ENCODE measurements at places on chromosomes 16 and 17. TPM values are rescaled to one million over a fixed set of nuclear protein-coding genes. Genes with fewer than 3 reads are reported as not detected.

CLEC19A gene
- total RNA-seq, result not detected

MCRIP1 gene
- total RNA-seq, result 81.9 TPM

RAB40B gene
- total RNA-seq, result 12.0 TPM

SPN gene
- 1.0 TPM for total RNA-seq

DHRS7C gene
- 163 TPM for total RNA-seq

SF3B3 gene
- 83.5 TPM for total RNA-seq

APOH gene
- total RNA-seq, result 2.1 TPM

CSHL1 gene
- total RNA-seq, result not detected

FBXL16 gene
- total RNA-seq, result not detected

TMEM100 gene
- 6.3 TPM for total RNA-seq

SMARCD2 gene
- 44.4 TPM for total RNA-seq

SCARF1 gene
- total RNA-seq, result 5.7 TPM

CTDNEP1 gene
- total RNA-seq, result 39.7 TPM

ITGAX gene
- 1.0 TPM for total RNA-seq

MEFV gene
- total RNA-seq, result 0.52 TPM

TBC1D3B gene
- total RNA-seq, result not detected

PRKCB gene
- total RNA-seq, result 1.0 TPM

IL32 gene
- 25.1 TPM for total RNA-seq

PLLP gene
- under 0.01 TPM for total RNA-seq

CNGB1 gene
- total RNA-seq, result not detected

FGF11 gene
- total RNA-seq, result 1.0 TPM

CTRB1 gene
- not detected for total RNA-seq

MYCBPAP gene
- total RNA-seq, result under 0.01 TPM

TP53TG3C gene
- not detected for total RNA-seq
